ENCODE measurements at places on chromosomes 3 and 15. TPM values are rescaled to one million over a fixed set of nuclear protein-coding genes. Genes with fewer than 3 reads are reported as not detected.

DNA sequence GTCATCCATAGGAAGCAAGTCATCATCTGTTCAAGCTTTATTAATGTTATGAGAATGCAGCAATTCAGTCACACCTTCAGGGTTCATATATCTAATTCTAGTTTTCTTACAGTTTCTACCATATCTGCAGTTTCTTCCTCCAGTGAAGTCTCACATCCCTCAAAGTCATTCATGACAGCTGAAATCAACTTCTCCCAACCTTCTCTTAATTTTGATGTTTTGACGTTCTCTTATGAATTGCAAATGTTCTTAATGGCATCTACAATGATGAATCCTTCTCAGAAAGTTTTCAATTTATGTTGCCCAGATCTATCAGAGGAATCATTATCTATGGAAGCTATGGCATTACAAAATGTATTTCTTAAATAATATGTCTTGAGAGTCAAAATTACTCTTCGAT is 210.4 kb upstream of the ZBTB20 start:
- no peak overlapping the region for H3K4me3 ChIP-seq
- H3K27ac ChIP-seq: no peak overlapping the region
- peaks cover 6% of the 10 kb centered on the region for H3K4me1 ChIP-seq
- no peaks in the 10 kb centered on the region for H3K27me3 ChIP-seq
- DNase-seq: no peak

- no peak for DNase-seq
- no peaks in the 10 kb centered on the region for H3K36me3 ChIP-seq
- H3K27ac ChIP-seq: no peak overlapping the region
- H3K27me3 ChIP-seq: no peaks in the 10 kb centered on the region
- no peaks in the 10 kb centered on the region for H3K4me1 ChIP-seq
Measured at GRCh38 chr3:41037651-41038334, 161.5 kb upstream of the CTNNB1 start.

GRCh38 chr15:61011576-61012336 is 217.3 kb downstream of the RORA start:
- H3K4me1 ChIP-seq: no peaks in the 10 kb centered on the region
- no peak overlapping the region for H3K4me3 ChIP-seq
- DNase-seq: no peak
- H3K27me3 ChIP-seq: peaks cover 37% of the 10 kb centered on the region

- H3K4me3 ChIP-seq: no peak overlapping the region
- peaks cover 43% of the 10 kb centered on the region for H3K36me3 ChIP-seq
- peaks cover 5% of the 10 kb centered on the region for H3K4me1 ChIP-seq
- no peaks in the 10 kb centered on the region for H3K27me3 ChIP-seq
Measured at GRCh38 chr15:30954674-30955073, 36.8 kb downstream of the MTMR10 start.

Gene SYNPR
- not detected for total RNA-seq

GRCh38 chr15:81256916-81257315 is 60.2 kb downstream of the IL16 start:
- H3K4me3 ChIP-seq: no peak overlapping the region
- H3K27ac ChIP-seq: no peak overlapping the region
- H3K27me3 ChIP-seq: no peaks in the 10 kb centered on the region
- no peaks in the 10 kb centered on the region for H3K36me3 ChIP-seq

Measured in activated naive CD8-positive, alpha-beta T cell treated with anti-CD3 and anti-CD28 coated beads for 36 hours (primary cell).